Upper lobe of left lung (tissue), 6 donors: ENCODE measurements at places on chromosomes 4 and X.

DNA sequence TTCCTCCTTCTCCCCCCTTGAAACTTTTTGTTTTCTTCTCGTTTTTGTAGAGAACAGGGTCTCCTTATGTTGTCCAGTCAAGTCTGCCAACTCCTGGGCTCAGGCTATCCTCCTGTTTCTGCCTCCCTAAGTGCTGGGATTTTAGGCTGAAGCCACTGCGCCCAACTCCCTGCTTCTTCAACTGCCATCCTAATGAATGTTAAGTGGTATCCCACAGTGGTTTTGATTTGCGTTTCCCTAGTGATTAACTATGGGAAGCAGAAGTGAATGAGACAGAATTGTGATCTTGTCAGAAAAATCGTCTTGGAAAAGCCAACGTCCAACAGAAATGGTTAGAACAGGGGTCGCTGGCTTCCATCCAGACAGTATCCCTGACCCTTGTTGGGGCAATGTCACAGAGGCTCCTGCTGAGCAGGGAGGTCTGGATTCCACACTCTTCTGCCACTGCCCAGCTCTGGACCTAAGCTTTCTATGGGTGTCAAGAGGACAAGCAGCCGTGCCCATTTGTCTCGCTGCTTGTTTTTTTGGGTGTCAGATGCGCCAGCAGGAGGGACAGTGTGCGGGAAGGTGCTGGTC is 869 bp upstream of the ADD1 start:
- DNase-seq = no peak

GRCh38 chr4:156838761-156839160 is 132.8 kb downstream of the PDGFC start:
- DNase-seq = no peak

DNA sequence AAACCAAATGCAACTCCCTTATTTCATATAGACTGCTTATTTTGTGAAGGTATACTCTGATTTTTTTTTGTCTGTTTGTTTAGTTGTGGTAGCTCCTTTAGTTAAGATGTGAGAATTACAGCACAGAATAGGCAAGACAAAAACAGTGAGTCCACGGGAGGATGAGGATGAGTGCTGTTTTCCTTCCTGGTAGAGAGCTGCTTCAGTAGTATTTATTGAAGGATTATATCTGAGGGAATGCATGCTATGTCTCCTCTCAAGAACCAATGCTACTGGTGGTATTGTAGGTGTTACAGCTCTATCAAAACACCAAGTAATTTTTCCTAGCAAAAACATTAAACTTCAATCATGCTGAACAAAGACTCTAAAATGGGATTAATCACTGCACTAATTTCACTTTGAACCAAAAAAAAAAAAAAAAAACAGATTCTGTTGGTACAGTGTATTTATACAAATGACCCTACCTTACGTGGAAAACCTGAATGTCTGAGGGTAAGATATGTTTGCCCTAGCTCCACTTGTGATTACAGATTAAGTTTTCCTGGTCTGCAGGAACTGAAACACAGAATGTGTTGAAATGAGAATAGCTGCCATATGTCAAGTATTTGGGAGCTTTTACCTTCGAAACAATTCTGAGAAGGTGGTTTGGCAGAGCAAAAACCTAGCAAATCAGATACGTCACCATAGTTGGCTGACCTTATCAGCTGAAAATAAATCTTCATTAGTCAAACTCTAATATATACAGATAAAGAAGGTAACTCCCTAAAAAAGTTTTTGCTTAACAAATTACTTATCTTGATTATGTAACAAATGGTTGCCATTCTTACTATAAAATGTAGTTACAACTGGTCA is 40.3 kb downstream of the PPP3CA start:
- DNase-seq = no peak

DNA sequence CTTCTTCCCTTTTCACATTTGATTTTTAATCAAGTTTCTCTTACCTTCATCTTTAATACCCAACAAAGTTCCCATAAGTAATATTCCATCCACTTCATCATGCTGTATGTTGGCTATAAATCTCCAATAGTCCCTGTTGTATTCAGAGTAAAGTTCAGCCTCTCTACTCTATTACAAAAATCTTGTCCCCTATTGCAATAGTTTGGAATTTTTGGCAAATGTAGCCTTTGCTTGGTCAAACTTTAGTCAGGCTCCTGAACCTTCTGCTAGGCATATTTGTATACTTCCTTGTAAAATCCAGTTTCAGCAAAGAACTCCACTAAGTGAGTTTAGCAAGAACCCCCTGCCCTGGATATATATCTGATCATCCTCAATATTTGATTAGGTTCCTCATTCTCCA is 54.0 kb upstream of the PACRGL start:
- no peak for DNase-seq

DNA sequence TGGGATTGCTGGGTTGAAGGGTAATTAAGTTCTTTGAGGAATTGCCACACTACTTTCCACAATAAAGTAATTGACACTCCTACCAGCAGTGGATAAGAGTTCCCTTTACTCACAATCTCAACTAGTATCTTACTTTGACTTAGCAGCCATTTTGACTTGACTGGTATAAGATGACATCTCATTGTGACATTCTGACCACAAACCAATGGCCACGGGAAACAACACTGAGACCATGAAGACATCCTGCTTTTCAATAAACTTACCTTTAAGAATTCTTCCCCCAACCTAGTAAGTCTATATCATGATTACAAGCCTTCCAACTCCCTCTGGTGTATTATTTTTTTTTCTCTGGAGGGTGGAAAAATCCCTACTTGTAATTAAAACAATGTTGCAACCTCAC is 66.9 kb upstream of the WDR1 start:
- no peak for DNase-seq

- DNase-seq = no peak
Observed at GRCh38 chrX:43899878-43900815, 17.9 kb upstream of the MAOB start.

GRCh38 chr4:110617646-110618580 is 5.0 kb downstream of the PITX2 start:
- no peak for DNase-seq

DNA sequence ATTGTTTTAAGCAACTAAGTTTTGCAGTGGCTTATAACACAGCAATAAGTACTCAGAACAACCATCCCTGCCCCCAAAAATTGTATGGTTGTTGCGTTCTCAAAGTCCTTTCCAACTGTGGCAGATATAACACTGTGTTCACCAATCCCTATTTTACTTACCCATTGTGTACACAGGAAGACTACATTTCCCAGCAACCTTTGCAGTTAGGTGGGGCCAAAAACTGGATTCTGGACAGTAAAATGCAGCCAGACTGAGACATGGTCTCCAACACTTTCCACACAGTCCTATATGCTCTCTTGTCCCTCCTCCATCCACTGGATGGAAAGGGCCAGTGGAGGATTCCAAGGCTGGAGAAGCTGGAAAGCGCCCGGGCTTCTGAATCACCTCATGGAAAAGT is 523.6 kb downstream of the BCOR start:
- DNase-seq = no peak

DNA sequence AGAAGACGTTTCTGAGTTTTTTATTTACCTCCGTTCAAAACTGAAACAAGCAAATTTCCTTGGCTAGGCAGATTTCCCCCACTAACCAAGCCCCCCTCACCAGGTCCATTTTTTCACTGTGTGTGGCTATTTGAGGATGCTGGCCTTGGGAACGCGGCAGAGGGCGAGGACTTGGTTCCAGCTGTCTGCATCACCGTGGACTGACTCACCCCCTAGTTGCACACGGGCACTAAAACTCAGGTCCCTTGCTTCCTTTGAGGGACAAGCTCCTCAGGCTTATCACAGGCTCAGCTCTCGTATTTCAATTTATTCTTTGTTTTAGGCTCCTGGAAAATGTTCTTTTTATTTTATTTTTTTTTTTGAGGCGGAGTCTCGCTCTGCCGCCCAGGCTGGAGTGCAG is 8.4 kb upstream of the MTNR1A start:
- no peak for DNase-seq

DNA sequence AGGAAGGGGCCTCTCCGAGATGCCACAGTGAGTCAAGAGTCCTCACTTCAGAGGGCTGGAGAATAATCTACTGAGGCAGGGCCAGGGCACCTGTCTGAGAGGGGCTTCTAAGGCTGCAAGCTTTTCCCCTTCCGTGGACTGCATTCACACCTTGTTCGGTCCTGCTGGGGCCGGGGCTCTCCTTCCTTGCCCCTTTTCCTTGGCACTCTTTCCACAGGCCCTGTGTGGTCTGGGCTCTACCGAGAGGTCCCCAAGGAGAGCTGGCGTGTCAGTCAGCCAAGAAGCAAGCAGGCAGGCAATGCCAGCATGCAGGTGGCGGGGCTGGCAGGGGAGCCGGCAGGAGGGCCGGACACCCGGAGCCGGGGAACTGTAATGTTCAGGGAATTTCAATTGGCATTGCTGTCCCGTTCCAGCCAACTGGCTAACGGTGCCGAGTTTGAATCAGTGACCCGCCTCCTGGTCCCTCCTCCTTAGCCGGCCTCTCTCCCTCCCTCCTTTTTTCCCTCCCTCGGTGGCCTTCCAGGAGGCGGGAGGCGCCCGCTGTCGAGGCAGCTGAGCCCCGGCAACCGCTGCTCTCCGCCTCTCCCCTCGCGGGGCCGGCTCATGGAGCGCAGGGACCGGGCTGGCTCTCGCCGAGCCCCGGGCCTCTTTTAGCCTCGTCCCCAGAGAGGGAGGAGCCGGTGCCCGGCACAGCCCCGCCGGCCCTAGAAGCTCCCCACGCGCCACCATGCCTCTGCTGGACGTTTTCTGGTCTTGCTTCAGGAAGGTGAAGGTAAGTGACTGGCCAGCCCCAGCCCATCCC is at the start of gene STARD8:
TSS of gene STARD8 (plus strand) at position 511 of the 802 bp plus-strand sequence. CDS start at position 728, 217 bp downstream.
- DNase-seq = peak; percentile 79

- no peak for DNase-seq
Observed at GRCh38 chr4:74297539-74297938, 10.7 kb upstream of the EPGN start.

- peak; percentile 3 for DNase-seq
Observed at GRCh38 chr4:7777017-7777710, 162.5 kb downstream of the AFAP1 start.

- DNase-seq = no peak
Observed at GRCh38 chr4:81352446-81352835, 119.3 kb downstream of the RASGEF1B start.

- no peak for DNase-seq
Observed at GRCh38 chr4:180630012-180630665, 1613.1 kb upstream of the TENM3 start.

GRCh38 chrX:8089141-8089540 is 81.9 kb downstream of the VCX2 start:
- no peak for DNase-seq

DNA sequence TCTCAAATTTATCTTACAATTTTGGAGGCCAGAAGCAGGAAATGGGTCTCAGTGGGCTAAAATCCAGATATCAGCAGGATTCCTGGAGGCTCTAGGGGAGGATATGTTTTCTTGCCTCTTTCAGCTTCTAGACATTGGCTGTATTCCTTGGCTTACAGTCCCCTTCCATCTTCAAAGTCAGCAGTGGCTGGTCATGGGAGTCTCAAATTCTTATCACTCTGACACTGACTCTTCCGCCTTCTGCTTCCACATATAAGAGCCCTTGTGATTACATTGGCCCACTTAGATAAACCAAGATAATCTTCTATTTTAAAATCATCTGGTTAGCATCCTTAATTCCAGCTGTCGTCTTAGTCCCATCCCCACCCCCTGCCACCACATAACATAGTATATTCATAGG is 113.0 kb downstream of the PCDH7 start:
- no peak for DNase-seq

GRCh38 chr4:124334119-124334518 is 378.4 kb downstream of the ANKRD50 start:
- no peak for DNase-seq

DNA sequence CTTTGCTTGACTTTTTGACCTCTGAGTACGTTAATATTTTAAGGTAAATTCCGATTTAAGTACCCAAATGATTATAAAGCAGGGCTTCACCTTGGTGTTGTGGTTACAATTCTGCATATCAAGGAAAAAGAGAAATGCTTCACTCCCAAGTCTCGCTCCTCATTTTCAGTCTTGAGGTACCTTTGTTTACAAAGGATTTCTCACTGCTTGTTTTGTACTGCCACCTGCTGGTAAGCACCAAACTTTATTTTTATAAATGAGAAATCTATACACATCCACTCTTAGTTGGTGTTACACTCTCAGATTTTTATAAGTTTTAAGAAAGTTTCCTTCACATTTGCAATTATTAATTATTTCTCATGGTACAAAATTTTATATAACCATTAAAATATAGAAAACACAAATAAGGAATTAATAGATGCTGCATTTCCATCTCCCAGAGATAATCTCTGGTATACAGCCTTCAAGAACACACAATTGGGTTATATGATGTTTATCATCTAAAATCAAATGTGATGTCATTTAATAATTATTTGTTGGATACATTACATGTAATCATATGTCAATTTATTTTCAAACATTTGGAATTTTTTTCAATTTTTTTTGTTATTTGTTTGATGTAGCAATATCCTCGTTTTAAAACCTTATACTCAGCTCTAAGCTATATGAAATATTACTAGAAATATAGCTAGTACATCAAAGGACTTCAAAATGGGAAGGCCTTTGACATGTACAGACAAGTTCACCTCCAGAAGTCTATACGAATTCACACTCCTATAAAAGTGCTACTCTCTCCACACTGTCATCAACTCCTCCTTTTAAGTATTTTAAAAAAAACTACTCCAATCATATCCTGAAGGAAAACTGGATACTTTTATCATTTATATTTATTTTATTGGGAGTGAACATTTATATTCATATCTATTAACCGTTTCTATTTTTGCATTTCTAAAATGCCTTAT is 179.9 kb downstream of the KCNIP4 start:
- DNase-seq = no peak

DNA sequence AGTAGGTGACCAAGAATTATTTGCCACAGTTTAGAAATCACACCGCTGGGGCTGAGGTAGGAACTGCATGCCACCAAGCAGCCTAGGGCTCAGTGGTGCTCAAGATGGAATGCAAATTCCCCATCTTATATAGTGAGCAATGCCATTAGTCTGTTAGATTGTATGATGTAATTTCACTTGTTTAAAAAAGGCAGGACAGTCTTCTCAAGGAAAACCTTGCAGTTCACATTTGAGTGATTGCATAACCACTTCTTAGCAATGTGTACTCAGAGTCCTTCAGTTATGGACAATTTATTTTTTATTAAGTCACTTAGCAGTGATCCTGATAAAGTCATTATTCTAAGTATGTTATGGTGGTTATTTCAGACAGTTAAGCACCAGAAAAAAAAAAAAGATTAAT is 142.9 kb upstream of the SFRP2 start:
- no peak for DNase-seq

- peak; percentile 53 for DNase-seq
Observed at GRCh38 chrX:23789386-23790154, 6.6 kb downstream of the SAT1 start.

DNA sequence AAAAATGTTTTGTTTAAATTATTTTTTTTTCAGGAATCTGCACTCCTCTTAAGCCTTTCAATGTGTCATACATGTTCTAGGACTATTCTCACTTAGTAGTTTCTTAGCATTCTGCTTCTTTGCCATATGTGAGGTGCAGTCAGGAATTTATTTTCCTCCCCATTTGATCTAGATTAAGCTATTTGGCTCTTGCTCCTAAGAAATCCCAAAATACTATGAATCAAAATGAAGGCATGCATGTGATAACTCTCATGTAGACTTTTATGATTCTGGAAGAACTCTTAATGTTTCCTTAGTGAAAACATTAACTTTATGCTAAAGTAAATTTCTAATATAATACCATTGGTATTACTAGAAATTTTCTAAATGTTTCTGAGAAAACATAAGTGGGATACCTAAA is 664.5 kb downstream of the RAPGEF2 start:
- no peak for DNase-seq
